DMS 273 treated with DMSO at 0.1 percent for 48 hours (cell line): ENCODE measurements at places on chromosomes 16 and 17.
A peak's percentile ranks its signal among the peaks of the same experiment; 100 is the strongest.

GRCh38 chr16:7303052-7303610, 29.5 kb upstream of the RBFOX1 start:
- DNase-seq, result no peak

DNA sequence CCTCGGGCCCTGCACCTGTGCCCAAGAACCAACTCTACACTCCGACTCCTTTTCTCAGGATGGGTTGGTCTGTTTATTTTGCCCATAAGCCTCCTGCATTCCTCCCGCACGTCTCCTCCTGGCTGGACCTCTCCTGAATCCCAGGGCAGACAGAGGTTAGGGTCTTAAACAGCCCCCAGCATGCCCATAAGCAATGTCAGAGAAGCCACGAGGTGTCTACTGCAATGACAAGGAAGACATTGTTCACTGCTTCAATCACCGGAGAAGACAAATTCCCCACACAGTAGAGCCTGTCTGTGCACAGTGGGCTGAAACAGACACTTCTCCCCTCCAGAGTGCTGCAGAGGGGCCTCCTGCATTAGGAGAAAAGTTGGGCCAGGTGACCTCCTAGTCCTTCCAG, 230.6 kb upstream of the RPL38 start:
- DNase-seq, result no peak

DNA sequence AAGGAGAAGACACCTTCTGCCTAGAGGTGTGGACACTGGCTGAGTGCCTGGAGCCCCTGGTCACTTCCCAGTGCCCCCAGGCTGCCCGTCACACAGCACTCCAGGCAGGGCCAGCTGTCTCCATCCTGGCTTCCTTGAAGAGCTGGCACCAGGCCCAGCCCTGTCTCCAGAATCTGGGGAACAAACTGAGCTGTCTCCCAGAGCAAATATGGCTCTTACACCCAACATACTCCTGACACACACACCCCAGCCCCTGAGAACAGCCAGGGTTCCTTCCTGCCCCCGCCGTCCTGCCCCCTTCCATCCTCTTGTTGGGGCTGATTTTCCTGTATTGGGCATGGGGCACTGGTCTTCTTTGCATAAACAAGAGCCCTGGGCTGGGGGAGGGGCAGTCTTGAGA, 9.1 kb downstream of the NHERF1 start:
- peak; percentile 47 for DNase-seq

GRCh38 chr16:57665541-57665940, 2.6 kb upstream of the ADGRG3 start:
- DNase-seq, result no peak

GRCh38 chr16:25832291-25832690, 140.5 kb downstream of the HS3ST4 start:
- no peak for DNase-seq

- DNase-seq, result no peak
Measured at GRCh38 chr16:12239226-12239625, 262.7 kb downstream of the SNX29 start.

- DNase-seq, result no peak
Measured at GRCh38 chr17:80755650-80756405, 211.2 kb downstream of the RPTOR start.

DNA sequence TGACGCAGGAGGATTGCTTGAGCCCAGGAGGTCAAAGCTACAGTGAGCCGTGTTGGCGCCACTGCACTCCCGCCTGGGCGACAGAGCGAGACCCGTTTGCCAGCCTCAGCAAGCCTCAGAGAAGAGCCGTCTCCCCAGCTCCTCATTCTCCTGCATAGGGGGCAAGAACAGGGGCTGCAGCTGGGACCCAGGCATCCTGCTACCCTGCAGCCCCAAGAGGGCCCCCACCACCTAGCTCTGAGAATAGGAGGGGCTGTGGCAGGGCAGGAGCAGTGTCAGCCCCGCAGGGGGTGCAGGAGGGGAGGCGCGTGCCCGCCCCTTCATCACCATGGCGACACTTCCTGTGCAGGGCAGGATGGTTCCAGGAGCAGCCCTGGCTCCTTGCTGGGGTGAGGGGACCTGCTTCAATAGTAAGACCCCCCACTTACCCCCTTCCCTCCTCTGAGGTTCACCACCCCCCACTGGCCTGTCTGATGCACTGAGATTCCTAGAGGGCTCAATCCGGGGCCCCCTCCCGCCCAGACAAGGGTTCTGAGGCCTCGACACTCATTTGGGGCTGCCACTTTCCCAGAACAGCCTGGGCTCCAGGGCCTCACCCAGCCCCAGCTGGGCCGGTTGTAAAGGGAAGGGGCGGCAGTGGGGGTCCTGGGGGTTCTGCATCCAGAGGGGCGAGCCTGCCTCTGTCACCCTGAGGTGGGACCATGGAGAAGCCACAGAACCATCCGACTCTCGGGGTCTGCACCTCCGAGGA, 20.2 kb downstream of the VASN start:
- no peak for DNase-seq

- no peak for DNase-seq
Measured at GRCh38 chr16:51150888-51151320, at the start of gene SALL1. SALL1 (minus strand) TSS chr16:51151270; CDS start chr16:51151241, 29 bp downstream.

DNA sequence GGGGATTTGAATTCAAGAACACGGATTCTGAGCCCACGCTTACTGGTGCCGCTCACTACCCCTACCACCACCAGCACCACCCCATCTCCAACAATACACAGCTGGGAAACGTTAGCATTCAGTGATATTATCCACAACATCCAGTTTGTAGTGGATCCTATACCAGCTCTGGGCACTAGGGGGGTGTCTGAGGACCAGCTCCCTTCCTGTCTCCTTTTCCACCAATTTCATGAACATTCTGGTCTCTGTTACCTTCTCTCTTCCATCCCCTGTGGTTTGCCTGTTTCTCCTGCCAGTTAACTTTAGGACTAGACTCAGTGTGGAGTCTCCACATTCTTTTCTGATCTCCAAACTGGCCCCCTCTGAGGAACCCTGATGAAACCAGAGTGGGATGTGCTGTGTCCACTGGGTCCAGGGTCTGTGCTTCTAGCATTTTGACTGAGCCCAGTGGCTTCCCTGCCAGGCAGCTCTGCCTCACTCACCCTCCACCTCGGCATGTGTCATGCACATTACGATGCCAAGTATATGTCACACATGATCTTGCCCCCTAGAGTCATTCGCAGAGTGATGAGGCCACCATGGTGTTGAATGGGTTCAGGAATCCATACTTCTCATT, 187.0 kb upstream of the CDH13 start:
- DNase-seq, result no peak

- no peak for DNase-seq
Measured at GRCh38 chr16:85563515-85564276, 49.4 kb upstream of the GSE1 start.

DNA sequence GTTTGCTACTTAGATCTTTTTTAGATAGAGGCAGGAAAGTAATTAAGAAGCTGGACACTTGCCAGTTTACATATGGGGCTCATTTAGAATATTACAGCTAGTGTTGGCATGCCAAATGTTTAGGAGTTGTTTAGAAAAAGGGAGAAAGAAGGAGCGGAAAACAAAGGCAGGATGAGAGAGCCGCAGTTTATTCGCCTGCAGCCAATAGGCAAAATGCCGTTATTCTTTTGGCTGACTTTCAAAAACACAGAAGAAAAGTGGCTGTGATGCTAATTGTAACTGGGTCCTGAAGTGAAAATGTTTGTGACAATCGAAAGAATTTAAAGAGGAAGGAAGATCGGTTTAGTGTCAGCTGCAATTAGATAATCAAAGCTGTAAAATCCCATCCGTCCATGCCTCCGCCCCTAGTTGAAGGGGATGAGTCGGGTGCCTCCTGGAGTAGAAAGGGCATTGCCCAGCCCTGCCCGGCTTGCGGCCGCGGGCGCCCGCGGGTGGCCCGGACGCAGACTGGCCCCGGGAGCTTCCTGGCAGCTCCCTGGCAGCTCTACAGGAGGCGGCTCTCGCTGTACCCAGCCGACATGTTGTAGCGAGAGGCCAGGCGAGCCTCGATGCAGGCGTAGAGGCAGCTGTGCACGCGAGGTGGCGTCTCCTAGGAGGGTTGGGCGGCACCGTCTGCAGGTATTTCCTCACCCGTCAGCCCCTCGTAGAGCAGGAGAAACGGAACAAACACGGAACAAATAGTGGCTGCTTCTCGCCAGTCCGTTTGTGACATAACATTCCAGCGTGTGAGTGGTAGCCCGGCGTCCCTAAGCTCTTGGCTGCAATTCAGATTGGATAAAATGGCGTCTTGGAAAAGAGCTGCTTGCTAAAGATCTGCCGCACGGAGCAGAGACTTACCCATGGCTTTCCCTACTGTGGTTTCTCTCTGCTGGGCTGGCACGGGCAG, 82.2 kb downstream of the TNRC6C start:
- peak; percentile 44 for DNase-seq

- no peak for DNase-seq
Measured at GRCh38 chr17:7932949-7933348, 943 bp downstream of the CNTROB start.

- no peak for DNase-seq
Measured at GRCh38 chr16:55393991-55394390, 70.0 kb downstream of the IRX6 start.

GRCh38 chr17:44911133-44912001, 3.9 kb downstream of the GFAP start:
- no peak for DNase-seq

DNA sequence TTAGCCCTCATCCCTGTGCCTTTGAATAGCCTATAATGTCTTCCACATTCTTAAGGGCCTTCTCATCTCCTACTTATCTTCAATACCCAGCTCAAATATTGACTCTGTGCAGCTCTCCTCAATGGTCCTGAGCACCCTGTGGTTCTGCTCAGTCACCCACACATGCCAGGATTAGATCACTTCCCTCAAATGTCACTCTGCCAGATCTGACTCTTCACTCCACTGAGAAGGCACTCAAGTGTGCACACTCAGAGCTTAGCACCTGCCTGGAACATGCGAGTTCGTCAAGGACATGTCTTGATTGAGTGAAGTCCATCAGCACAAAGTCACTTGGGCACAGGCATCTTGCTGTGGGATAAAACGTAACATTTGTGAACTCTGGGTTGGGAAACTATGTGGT, 404.8 kb downstream of the CDH13 start:
- no peak for DNase-seq

DNA sequence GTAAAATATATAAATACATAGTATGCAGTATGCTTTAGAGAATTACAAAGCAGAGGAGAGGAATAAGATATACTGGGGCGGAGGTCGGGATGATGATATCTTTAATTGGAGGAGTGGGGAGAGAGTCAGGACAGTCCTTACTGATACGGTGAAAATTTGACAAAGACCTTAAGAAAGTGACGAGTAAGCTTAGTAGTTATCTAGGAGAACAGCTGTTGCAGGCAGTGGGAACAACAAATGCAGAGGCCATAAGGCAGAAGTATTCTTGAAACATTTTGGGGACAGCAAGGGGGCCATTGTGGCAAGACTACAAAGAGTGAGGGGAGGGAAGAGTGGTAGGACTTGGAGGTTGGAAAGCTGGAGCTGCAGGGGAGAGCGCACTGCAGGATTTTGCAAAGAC, 22.3 kb upstream of the CDC6 start:
- DNase-seq, result no peak

DNA sequence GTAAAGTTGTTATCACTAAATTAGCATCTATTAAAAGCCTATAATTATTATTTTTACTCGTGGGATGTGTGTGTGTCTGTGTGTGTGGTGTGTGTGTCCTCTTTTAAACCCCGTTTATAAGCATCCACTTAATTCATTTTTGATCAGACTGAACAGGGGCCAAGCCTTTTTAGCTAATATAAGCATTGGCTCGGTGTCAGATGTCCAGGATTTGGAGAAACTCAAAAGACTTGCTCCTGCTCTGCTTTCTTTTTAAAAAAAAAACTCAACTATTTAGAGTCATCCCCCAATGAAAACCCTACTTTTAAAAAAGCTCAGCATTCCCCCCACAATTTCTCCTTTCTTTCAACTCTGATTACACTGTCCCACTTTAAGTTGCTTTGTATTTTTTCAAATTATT, 459.3 kb upstream of the MAF start:
- DNase-seq, result no peak

DNA sequence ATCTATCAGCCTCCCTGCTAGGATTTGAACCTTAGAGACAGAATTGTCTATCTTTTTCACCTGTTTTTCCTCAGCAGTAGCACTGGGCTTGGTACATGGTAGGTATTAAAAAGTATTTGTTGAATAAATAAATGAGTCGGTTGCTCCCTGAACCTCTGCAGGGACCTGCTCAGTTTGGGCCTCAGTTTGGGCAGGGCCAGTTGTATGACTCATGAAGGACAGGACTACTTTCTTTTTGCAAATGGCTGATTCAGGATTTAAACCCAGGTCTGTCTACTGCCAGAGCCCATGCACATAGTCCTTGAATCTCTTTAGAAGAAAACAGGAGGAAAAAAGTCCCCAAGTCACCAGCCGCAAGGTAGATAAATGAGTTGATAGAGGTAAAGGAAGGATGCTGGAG, 3.1 kb downstream of the MMP2 start:
- DNase-seq, result no peak

DNA sequence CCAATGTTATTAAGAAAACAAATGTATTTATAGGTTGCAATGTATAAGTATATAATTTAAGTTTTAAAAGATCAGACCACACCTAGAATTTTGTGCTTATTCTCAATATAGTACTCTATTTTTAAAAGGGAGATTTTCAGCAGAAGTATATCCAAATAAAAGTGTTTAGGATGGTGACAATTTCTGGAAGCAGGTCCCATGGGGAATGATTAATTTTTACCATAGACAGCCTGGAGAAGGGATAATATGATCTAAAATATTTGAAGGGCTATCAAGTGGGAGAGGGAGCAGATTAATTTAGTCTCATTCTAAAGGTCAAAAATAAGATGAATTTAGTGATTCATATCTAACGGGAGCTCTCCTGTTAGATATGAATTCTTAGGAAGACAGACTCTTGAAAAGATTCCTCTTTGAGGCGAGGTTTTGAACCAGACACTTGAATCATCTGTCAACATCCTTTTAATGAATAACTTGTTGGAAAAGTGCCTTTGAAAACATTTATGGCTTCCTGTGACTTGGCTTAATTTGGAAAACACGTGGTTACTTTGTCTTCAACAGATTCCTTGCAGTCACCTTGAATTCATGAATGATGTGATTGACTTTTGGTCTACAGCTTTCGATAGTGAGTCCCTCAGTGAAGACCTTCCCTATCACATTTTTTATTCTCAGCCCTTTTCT, 29.3 kb upstream of the SMIM36 start:
- no peak for DNase-seq

- no peak for DNase-seq
Measured at GRCh38 chr16:87658564-87659225, 56.4 kb downstream of the JPH3 start.

DNA sequence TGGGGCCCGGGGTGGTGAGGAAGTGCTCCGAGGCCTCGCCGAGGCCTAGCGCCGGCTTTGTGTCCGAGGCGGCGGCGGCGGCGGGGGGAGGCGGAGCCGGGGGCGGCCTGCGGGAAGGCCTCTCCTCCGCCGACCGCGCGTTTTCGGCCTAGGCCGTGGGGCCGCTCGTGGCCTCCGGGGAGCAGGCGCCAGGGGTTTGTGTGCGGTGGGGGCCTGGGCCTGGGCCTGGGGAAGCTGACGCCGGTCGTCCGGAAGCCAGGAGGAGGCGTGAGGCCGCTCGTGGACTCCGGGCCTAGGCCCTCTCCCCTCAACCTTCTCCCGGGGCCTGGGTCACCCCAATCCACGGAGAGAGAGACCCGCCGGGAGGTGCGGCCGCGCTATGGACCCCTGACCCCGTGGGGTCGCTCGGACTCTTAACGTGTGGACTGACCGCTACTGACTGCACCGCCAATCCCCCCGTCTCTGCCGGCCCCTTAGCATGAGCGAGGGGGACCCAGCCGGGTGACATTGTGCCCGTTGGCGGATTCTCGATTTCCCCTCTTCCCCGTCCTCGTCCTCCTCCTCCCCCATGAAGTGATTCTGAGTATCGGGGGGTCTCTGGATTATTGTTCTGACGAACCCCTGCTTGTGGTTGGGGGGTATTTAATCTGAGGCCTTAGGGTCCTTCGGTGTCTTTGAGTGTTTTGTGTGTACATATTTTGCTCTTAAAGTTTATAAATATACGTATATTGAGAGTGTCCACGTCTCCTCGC, 660 bp downstream of the RBBP6 start:
- no peak for DNase-seq
